ENCODE measurements at places on chromosomes 2 and 18. TPM values are rescaled to one million over a fixed set of nuclear protein-coding genes. Genes with fewer than 3 reads are reported as not detected.

The ANKRD23 gene
- total RNA-seq: 1.1 TPM

DNA sequence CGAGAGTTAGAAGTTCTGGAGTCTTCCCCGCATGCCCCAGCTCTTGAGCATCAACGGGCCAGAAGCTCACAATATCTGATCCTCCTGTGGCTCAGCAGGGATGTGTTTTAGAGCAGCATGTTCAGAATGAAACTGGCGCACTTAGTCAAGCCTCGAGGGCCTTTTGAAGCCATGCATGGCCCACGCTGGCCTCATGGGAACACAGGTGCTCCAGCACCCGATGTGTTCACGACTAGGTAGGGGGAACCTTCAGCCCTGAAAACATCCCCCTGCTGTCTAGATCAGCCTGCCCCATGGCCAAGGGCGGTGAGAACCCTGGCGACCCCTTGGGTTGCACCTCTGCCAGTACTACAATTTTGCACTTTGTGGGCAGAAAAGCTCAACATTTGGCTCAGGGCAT lies 32.8 kb downstream of the MSH6 start:
- DNase-seq: no peak

DNA sequence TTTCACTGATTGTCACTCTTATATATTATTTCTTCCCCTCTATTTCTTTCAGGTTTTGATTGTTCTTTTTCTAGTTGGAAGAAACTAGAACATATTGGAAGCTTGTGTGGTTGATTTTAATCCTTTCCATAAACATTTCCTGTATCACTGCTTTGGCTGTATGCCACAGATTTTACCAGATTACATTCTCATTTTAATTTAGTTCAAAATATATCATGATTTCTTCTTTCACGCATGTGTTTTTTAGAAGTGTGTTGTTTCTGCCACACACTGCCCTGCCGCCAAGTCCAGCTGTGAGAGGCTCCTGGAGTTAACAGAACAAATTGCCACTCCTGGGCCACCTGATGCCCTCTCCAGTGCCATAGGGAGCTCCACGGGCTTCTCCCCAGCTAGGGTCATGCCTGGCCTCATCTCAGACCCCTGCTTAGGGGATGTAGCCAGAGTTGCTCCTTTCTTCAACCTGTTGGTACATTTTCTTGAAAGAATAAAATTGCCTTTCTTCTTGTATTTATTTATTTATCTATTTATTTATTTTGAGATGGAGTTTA lies 206.2 kb upstream of the COPS8 start:
- no peak for DNase-seq

- no peak for DNase-seq
These were observed 44.2 kb upstream of the TAF1B start for GRCh38 chr2:9799011-9799596.

DNA sequence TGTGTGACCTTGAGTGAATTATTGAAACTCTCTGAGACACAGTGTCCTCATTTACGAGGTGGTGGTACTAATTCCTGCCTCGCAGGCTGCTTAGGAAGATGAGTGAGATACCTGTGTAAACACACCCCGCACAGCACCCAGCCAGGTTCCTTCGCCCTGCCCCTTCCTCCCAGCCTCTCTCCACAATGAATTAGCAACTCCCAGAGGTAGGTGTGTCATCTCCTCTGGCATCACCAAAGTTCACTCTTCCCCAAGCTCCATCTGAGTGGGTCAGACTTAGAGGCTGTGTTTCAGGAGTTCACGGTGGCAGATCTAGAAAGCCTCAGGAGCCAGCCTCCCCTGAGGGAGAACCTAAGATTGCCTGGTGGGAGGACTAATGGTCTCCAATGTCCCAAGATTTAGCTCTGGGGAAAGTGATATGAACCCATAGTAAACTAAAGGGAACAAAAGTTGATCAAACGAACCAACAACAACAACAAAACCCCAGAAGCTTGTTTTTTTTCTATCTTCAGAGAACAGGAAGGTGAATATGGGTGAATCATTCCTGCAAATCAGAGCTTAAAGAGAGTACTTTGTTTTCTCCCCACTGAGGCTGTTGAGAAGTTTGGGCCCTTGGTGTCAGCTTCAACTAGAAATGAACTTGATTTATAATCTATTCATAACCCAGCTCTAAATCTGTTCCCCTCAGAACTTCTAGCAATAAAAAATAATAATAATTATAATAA lies 44.4 kb upstream of the NRP2 start:
- DNase-seq: no peak

The CLEC4F gene
- total RNA-seq: not detected

All from epithelial cell of proximal tubule (primary cell).